ENCODE measurements at places on chromosomes 3 and 15. TPM values are rescaled to one million over a fixed set of nuclear protein-coding genes. Genes with fewer than 3 reads are reported as not detected.

Gene DGKG
- total RNA-seq = 0.37 TPM

Gene ZNF717
- 14.6 TPM for total RNA-seq

DNA sequence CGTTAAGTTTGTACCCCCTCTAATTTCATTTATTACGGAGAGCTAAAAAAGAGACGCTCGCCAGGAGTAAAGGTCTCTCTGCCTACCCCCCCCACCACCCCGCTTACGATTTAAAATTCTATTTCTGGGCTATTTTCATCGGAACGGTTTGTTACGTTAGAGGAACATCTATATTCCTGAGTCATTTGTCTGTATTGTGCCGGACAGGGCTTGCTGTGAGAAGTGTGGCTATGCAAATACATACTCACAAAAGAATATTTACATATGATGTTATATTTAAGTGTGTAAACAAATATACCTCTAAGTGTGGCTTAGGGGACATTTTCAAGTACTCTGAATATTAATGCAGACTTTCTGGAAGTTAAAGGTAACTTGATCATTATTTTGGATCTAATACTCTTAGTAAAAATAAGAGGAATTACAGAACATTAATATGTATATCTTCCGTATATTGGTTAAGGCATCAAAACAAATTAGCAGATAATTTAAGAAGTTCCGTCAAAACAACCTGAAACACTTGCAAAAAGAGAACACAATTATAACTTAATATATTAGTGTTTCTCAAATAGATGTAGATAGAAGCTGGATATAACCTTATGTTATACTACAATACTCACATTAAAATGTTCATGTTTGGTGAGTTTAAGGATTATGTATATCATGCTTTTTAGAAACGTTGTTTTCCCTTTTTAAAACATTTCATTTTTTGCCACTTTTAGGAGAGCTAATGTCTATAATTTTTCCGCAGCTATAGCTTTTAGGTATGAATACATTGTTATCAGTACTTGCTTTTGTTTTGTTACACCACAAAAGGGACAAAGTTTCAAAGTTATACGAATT is 1.6 kb upstream of the SHOX2 start:
- H3K36me3 ChIP-seq = no peaks in the 10 kb centered on the region
- DNase-seq = no peak
- no peak overlapping the region for H3K4me3 ChIP-seq

Gene MAP2K1
- total RNA-seq = 55.2 TPM

- H3K36me3 ChIP-seq = no peaks in the 10 kb centered on the region
- no peaks in the 10 kb centered on the region for H3K4me1 ChIP-seq
- H3K27ac ChIP-seq = no peak overlapping the region
- no peak overlapping the region for H3K4me3 ChIP-seq
- H3K27me3 ChIP-seq = no peaks in the 10 kb centered on the region
Measured at GRCh38 chr3:42541079-42541478, 38.6 kb downstream of the VIPR1 start.

- no peak overlapping the region for H3K27ac ChIP-seq
- no peaks in the 10 kb centered on the region for H3K4me1 ChIP-seq
- no peak for DNase-seq
- H3K4me3 ChIP-seq = no peak overlapping the region
Measured at GRCh38 chr3:36457667-36458066, 77.4 kb downstream of the STAC start.

Gene LRRK1
- total RNA-seq = 0.43 TPM

Gene ABTB1
- 2.4 TPM for total RNA-seq
